Activated CD8-positive, alpha-beta memory T cell treated with anti-CD3 and anti-CD28 coated beads for 4 hours (primary cell): ENCODE measurements at places on chromosomes 2 and 18.

DNA sequence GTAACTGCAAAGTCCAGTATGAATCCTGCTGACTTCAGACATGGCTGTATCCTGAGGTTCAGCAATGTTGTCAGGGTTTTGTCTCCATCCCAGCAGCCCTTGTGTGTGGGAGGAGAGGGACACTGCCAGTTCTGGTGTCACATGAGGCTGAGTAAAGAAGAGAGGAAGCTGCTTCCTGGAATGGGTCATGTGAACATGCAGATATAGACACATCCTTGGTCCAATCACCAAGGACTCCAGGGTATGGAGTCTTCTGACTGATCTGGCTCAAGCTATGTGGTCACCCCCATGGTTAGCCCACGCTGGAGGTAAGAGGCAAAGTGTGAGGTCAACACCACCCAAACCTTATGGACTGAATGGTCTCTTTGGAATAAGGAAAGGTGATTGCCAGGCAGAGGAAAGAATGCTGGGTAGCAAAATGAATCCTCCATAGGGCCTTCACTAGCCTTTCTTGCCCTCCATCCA, 134.4 kb upstream of the SLC1A4 start:
- no peak for DNase-seq

- no peak for DNase-seq
Observed at GRCh38 chr2:104468846-104469245, 385.1 kb upstream of the POU3F3 start.

DNA sequence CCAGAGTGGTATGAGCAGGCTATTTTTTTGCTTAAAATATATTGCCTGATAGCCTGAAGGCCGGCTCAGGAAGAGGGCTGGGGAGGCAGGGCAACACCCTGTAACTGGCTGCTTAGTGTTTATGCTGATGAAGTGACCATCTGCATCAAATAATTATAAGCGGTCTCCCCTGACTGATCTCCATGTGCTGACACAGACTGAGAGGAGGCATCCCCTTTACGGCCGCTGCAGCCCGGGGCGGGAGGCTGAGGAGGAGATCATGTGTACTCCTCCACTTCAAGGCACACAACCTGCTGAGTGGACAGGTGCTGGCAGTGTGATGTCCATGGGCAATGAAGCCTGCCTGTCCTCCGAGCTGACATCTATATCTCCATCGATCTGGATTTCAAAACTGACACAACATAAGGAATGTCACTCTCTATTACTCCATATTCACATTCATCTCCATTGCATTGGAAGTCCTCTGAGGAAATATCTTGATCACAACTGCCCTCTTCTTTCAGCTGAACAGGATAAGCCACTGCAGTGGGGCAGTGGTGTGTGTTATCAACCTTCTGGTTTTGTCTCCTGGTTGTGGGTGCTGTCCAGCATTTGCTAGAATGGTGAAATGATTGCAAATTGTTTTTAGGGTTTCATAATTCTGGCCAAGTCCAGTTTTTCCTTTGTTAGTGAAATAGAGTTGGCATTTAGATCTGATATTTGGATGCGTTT, 143.5 kb downstream of the AQP4 start:
- DNase-seq, result no peak

DNA sequence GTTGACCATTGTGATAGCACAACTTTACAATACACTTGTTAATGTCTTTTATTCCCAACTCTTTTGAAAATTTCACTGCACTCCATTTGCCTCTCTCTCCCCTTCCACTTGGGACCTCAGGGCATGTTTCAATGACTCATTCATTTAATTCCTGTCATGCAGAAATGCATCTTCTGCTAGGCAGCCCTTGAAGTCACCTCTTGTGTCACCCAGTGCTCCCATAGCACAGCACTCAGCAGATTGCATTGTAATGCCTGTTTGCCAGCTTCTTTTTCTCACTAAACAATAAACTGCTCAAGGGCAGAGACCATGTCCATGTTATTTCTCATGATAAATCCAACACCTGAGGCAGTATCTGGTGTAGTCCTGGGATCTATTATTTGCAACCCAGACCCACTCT, 85.9 kb upstream of the ACSL3 start:
- no peak for DNase-seq

DNA sequence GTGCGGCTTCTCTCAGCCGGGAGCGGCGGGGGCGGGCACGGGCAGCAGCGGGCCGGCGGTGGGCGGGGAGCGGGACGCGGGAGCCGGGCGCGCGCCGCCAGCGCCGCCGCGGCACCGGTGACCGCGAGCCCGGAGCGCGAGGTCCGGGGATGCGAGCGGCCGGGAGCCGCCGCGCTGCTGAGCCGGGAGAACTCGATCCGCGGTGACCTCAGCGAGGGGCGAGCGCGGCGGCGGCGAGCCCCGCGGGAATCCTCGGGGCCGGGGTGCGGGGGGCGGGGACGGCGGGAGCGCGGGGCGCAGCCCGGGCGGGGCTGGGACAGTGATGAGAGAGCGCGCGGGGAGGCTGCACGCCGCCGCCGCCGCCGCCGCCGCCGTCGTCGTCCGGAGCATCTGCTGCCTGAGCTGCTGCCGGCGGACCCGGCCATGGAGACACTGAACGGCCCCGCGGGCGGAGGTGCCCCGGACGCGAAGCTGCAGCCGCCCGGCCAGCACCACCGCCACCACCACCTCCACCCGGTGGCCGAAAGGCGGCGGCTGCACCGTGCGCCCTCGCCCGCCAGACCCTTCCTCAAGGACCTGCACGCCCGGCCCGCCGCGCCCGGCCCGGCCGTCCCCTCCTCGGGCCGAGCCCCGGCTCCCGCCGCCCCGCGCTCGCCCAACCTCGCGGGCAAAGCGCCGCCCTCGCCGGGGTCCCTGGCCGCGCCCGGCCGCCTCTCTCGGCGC, at the start of gene MTCL1:
MTCL1 (plus strand) TSS at position 319 of the 723 bp plus-strand sequence; CDS start at position 424, 105 bp downstream.
- no peak for DNase-seq

GRCh38 chr2:100248971-100249370, 73.3 kb downstream of the LONRF2 start:
- DNase-seq, result no peak
